ENCODE measurements at places on chromosomes 12 and 14.

- H3K4me3 ChIP-seq = no peak overlapping the region
- H3K36me3 ChIP-seq = no peaks in the 10 kb centered on the region
- peaks cover 10% of the 10 kb centered on the region for H3K4me1 ChIP-seq
- no peak for DNase-seq
- no peak overlapping the region for H3K27ac ChIP-seq
These were observed 34.3 kb upstream of the LTA4H start for GRCh38 chr12:96069511-96070231.

DNA sequence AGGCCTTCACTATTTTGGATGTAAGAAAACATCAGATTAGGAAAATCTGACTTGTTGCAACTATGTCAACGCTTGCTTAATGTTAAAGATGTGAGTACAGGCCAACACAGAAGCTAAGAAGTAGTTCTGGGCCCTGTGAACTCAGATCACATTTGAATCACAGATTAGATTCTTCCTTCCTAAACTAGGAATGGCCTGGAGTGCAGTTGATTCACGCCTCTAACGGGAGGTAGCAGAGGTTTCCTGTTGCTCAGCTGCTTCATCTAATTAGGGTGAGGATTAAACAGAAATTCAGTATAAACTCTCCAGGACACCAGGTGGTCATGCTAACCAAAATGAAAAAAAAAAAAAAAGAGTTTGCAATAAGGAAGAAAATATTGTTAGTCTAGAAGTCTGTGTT lies 314.3 kb downstream of the TRHDE start:
- H3K4me1 ChIP-seq = no peaks in the 10 kb centered on the region
- H3K27me3 ChIP-seq = no peaks in the 10 kb centered on the region
- no peak overlapping the region for H3K27ac ChIP-seq
- H3K4me3 ChIP-seq = no peak overlapping the region
- no peak for DNase-seq
- peaks cover 26% of the 10 kb centered on the region for H3K36me3 ChIP-seq

DNA sequence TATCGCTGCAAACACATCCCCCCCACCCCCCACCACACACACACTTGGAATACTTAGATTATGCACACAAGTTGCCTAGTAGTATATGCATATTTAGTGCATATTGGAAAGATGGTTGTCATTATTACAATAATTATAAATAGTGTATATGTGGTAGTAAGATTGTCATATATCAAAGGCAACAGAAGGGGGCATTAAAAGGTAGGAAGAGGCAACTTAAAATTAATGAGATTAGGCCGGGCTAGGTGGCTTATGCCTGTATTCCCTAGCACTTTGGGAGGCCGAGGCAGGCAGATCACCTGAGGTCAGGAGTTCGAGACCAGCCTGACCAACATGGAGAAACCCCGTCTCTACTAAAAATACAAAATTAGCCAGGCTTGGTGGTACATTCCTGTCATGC lies 52.1 kb downstream of the GSC start:
- no peaks in the 10 kb centered on the region for H3K27me3 ChIP-seq
- no peaks in the 10 kb centered on the region for H3K36me3 ChIP-seq
- H3K27ac ChIP-seq = no peak overlapping the region
- H3K4me3 ChIP-seq = no peak overlapping the region
- DNase-seq = no peak

- no peaks in the 10 kb centered on the region for H3K36me3 ChIP-seq
- no peak overlapping the region for H3K27ac ChIP-seq
- no peaks in the 10 kb centered on the region for H3K4me1 ChIP-seq
- H3K4me3 ChIP-seq = no peak overlapping the region
These were observed 1.7 kb upstream of the SIX6 start for GRCh38 chr14:60506985-60507829.

- H3K27me3 ChIP-seq = peaks cover 5% of the 10 kb centered on the region
- no peak overlapping the region for H3K4me3 ChIP-seq
- no peak for DNase-seq
- peaks cover 17% of the 10 kb centered on the region for H3K36me3 ChIP-seq
These were observed 263.5 kb downstream of the FOXG1 start for GRCh38 chr14:29030121-29030520.

GRCh38 chr14:45793081-45793480 lies 540.1 kb upstream of the MIS18BP1 start:
- H3K36me3 ChIP-seq = no peaks in the 10 kb centered on the region
- DNase-seq = no peak
- no peaks in the 10 kb centered on the region for H3K4me1 ChIP-seq
- H3K4me3 ChIP-seq = no peak overlapping the region
- no peak overlapping the region for H3K27ac ChIP-seq

- peak overlapping the region; percentile 68 for H3K27ac ChIP-seq
- H3K36me3 ChIP-seq = peaks cover 44% of the 10 kb centered on the region
- H3K4me3 ChIP-seq = no peak overlapping the region
- peaks cover 34% of the 10 kb centered on the region for H3K4me1 ChIP-seq
These were observed 44.0 kb downstream of the RBMS2 start for GRCh38 chr12:56565510-56566101.

All from HFFc6 (cell line).